ENCODE measurements at places on chromosomes 4 and X.
A peak's percentile ranks its signal among the peaks of the same experiment; 100 is the strongest.

DNA sequence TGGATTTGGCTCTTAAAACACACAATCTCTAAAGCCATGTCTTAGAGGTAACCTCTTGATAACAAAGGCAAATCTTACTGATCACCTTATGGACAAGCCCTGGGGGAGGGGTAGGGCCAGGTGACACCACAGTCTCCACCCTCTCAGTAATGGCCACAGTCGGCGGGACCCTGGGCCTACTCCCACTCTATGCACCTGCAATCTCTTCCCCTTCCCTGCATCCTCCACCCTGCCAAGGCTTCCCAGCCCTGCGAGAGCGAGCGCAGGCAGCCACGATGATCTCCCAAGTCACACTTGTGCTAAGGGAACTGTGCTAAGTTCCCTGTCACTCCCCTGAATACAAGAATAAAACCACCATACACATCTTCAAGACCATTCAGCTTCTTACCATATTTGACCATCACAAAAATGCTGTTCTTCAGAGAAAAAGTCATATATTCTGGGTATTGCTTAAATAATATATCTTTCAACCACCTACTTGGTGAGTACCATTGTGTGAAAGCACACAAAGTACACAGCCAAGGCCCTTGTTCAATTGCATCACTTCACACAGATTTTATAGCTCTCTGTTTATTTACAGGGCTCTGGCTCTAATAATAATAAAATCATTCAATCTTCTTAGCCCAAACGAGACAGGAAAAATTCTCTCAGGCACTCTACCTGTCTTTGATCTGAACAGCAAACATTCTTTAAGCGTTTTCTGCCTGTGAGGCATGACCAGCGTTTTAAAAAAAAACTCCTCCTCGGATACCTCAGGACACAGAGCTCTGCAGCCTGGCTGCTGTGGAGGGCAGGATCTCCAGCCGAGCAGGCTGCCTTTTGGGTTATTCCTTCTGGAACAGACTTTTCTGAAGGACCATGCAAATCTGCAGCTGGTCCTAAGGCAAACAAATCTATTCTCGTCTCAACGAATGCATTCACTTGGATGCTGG lies 115.7 kb upstream of the MAP3K15 start:
- DNase-seq, result peak; percentile 40

- no peak for DNase-seq
Measured at GRCh38 chr4:186759990-186760389, 36.3 kb upstream of the FAT1 start.

- DNase-seq, result no peak
Measured at GRCh38 chr4:111602848-111603247, 542.4 kb upstream of the FAM241A start.

DNA sequence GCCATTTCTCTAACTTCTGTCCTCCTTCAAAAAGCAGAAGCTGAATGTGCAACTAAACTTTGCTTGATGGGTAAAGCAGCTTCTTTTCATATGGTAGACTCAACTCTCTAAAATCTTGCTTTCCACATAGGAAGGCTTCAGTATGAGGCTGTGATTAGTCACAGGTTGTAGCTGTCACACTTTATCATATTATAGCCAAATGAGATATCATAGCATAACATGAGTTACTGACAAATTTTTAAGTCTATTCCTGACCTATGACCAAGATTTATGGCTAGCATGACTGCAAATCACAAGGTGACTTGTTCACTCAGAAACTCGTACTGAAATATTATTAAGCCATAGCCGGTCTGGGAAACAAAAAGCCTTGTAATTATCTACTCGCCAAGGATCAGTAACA lies 998.6 kb downstream of the RPA4 start:
- DNase-seq, result no peak

DNA sequence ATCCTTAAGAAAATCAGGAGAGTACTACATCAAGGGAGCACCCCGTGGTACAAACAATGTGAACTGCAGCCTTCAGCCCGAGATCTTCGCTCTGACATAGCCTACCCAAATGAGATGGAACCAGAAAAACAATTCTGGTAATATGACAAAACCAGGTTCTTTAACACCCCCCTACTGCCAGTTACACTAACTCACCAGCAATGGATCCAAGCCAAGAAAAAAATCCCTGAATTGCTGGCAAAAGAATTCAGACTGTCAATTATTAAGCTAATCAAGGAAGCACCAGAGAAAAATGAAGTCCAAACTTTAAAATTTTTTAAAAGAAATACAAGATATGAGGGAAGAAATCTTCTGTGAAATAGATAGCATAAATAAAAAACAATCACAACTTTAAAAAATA lies 101.7 kb upstream of the KLF8 start:
- DNase-seq, result no peak

DNA sequence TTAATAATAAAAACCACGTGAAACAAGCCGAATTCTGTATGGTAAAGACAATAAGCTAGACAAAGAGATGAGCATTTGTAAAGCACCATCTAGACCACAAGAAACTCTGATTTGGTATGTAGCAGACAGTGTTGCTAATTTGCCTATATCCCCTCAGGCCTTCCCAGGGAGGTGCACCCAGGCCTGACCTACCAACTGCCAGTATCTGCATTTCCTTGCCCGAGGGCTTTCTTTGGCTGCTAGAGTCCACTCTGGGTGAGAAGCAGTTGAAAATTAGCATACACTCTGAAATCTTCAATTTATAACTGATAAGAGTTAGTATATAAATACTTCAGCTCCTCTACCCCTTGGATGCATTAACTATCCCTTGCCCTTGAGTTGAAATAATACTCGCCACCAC lies 37.4 kb upstream of the IL1RAPL1 start:
- no peak for DNase-seq

- DNase-seq, result no peak
Measured at GRCh38 chr4:90537491-90537890, 410.3 kb downstream of the CCSER1 start.

- DNase-seq, result no peak
Measured at GRCh38 chr4:147011411-147011810, 65.7 kb upstream of the TTC29 start.

GRCh38 chrX:107565931-107566603 lies 62.2 kb upstream of the PRPS1 start:
- peak; percentile 72 for DNase-seq

GRCh38 chr4:81786063-81786763 lies 314.5 kb upstream of the RASGEF1B start:
- DNase-seq, result peak; percentile 35

DNA sequence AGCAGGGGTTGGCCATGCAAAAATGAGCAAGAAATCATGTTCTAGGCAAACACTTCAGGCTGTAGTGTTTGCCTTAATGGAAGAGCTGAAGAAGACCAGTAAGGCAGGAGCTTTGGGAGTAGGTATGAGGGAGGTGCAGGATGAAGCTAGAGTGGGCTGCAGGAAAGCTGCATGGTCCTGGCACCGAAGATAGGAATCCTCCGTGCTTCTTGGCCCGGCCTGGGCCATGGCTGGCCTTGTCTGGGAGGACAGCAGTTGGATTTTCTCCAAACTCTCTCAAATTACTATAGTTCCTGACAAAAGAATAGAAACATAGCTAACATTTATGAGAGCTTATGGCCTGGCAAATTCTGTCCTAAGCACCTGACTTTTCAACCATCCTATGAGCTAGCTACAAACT lies 116.5 kb downstream of the UCHL1 start:
- DNase-seq, result no peak

GRCh38 chr4:52842792-52843191 lies 19.3 kb upstream of the RASL11B start:
- DNase-seq, result no peak

- DNase-seq, result no peak
Measured at GRCh38 chr4:80127870-80128419, 54.9 kb upstream of the ANTXR2 start.

GRCh38 chrX:135477576-135477975 lies 42.9 kb upstream of the INTS6L start:
- DNase-seq, result peak; percentile 90

GRCh38 chr4:128663325-128663724 lies 146.2 kb upstream of the JADE1 start:
- DNase-seq, result no peak

DNA sequence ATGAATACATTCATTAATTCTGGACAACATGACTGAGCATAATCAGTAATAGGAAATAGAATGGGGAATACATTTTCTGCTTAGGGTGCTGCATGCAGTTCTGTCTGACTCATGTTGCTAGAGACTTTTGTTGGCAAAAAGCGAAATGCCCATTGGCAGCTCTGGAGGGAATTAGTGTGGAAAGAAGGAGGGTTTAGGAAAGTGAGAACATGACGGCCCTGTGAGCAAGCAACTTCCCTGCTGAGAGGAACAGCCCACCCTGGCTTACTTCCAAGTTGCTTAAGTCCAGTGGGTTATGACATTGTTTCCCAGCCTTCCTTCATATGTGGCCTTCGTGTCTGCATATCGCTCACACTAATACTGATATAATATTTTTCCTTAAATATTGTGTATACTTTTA lies 13.8 kb downstream of the MAD2L1 start:
- DNase-seq, result no peak

- no peak for DNase-seq
Measured at GRCh38 chr4:85901500-85901899, 426.6 kb downstream of the ARHGAP24 start.

DNA sequence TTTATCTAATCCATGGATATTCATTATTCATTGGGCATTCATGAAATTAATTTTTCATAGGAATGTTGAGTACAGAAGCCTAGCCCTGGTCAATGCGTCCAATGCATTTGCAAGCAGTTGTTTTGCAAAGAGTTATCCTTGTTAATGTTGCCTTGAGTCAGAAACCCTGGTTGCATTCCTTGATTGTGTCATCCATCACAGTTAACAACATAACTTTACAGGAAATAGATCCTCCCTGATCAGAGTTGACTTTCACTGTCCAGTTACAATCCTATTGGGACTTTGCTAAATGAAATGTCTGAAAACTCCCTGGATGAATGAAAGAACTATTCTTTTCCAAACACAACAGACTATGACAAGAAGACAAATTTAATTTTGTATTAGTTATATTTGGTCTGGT lies 924.3 kb upstream of the SLIT2 start:
- DNase-seq, result no peak

DNA sequence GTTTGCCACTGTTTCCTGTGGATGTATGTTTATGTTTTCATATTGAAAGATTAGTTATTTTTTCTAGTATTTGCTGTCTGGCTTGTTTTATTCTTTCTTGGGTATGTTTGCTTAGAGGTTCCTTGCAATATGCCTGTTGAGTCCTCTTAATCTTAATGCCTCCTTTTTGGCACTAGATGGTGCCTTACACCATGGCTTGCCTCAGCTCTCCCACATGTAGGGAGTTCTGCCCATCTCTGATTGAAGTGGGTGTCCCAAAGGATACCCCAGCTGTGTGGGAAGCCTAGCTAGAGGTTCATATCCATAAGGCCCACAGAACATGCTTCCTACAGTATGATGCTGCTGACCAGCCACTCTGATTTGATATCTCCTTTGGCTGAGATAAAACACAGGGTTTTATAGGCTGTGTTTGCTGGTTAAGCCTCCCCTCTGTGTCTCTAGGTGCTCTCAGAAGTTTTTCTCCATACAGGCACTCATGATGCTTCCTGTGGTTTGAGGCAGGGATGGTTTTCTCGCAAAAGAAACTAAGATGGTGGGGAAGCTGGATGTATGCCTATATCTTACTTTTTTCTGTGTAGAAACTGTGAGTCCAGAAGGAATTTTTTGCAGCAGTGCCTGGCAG lies 162.4 kb downstream of the ASB9 start:
- no peak for DNase-seq

DNA sequence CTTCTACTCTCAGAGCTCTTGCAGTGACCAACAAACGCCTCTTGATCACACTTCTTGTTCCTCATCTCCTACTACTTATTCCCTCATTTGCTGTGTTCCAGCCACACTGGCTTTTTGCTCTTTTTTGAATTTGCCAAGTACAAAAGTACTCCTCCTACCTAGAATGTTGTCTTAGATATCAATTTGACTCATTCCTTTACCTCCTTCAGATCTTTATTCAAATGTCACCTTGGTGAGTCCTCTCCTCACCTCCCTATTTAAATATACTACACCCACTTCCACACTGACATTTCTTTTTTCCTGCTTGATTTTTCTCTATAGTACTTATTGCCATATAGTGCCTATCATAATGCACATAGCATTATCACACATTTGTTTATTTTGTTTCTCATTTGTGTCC lies 6.2 kb upstream of the DCAF4L1 start:
- DNase-seq, result no peak

DNA sequence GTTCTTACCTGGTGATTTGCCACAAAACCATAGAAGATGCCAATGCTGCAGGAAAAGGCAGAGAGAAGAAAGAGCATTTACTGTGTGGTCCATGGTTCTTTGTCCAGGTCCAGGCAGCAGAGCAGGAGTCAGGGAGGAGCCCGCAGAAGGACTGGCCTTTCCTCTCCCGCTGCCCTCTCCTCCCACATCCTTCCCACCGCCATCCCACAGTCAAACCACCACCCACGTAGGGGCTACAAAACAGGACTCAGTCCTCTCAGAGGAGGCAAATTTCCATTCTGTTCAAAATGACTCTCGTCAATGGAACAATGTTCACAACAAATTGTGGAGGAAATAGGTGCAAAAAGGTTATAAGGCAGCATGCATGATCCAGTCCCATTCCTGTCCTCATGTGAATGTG lies 58.6 kb downstream of the PROM1 start:
- no peak for DNase-seq

- DNase-seq, result no peak
Measured at GRCh38 chrX:48470833-48471118, 716 bp upstream of the SLC38A5 start.

DNA sequence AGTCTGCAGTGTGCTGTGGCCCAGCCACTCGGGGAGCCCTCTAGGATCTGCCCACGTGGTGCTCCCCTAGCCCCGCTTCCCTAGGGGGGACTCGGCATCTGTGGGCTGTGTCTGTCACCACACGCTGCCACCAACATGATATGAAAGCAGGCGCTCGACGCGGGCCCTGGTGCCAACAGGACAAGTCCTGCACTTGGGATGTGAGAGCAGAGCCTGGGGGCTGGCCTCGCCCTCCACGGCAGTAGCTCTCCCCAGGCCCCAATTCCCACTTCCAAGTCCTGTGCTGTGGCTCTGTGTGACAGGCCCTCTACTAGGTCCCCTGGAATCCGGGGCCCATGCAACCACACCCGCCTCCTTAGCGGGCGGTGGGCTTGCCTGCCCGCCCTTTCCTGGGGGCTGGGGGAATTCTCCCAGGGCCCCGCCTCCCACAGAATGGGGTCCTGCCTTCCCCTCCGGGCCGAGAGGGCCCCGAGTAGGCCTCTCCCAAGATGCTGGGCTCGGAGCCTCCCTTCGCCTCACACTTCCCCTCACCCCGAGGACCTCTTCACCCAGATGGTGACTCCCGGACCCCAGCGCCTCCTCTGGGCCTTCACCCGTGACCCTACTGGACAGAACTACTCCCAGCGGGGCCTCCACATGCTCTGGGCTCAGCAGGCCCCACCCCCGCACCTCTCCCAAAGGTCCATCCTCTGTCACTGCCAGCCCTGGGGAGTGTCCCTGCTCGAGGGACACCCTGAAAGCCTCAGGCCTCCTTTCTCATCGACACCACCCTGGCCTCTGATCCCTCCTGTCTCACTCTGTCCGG lies 11.2 kb downstream of the LRPAP1 start:
- no peak for DNase-seq

GRCh38 chrX:18894156-18894555 lies 89.8 kb downstream of the PHKA2 start:
- DNase-seq, result no peak

GRCh38 chr4:76624241-76624681 lies 189.2 kb downstream of the SHROOM3 start:
- peak; percentile 86 for DNase-seq
